Body of pancreas (tissue), 4 donors: ENCODE measurements at places on chromosomes 2 and 18. TPM values are rescaled to one million over a fixed set of nuclear protein-coding genes. Genes with fewer than 3 reads are reported as not detected.

ABCG5 gene
- total RNA-seq = not detected

PSMA8 gene
- not detected for total RNA-seq

ADAM23 gene
- total RNA-seq = 0.26 TPM

VAMP8 gene
- total RNA-seq = 39.6 TPM

DNA sequence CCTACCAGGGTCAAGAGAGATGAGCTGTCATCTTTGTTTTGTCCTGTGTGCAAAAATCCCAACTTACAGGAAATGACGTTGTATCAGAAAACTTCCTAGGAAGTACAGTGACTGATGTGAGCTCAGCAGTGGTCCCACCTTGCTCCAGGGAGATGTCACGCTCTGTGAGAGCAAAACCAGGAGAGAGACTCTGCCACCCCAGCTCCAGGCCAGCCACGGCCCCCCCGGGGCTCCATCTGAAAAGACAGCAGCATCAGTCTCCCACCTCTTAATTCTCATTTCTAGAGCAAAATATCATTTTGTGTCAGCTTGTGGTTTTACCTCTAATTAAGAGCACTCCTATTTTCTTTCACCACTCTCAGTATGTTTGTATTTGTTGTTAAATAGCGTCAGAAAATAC lies 57.5 kb downstream of the MYL12B start:
- no peak for DNase-seq

DNA sequence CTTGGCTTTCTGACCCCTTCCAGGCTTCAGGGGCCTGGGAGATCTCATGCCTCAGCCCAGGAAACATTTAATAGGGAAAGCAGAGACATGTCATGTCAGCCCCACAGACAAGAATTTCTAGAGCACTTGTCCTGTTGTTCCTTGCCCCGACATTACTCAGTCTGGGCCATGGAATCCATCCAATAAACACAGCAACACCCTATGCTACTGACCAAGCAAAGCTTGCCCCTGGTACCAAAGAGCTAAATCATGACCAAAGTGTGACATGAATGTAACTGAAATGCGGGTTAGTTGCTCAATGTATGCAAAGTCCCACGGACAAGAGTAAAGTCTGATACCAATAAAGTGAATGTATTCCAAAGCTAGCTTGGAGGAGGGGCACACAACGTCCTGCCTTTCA lies 35.1 kb downstream of the EHD3 start:
- no peak for DNase-seq

DNA sequence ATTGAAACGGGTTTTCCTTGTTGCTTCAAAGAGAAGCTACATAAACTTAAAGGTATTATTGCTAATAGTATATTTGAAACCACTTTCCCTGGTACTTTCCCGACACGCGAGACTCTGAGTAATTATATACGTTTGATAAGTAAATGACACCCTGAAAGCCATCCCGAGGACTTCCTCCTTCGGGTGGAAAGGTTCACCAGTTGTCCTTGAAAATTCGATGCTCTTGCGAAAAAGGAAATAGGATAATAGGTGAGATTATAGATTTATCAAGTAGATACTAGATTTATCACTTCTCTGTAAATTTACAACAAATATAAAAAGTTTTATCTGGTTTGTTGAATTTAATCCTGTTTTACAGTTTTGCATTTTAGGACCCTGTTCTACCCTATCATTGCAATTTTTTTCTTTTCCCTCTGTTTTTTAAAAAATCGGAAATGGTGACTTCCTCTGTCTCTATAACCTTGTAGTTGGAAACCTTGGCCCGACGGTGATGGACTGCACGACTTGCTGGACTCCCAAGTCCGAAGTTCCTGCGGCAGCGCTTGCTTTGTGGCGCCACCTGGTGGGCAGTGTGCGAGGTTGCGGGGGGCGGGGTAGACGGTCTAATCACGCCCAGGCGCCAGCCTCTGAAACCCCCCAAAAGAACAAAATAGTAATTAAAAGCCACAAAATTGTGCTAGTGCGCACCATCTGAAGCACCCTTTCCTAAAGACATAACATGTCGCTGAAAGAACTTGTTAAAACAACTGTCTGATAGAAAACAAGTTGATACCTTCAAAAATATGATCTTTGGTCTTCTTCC lies 972 bp upstream of the DLX2 start:
- DNase-seq = peak; percentile 80

DNA sequence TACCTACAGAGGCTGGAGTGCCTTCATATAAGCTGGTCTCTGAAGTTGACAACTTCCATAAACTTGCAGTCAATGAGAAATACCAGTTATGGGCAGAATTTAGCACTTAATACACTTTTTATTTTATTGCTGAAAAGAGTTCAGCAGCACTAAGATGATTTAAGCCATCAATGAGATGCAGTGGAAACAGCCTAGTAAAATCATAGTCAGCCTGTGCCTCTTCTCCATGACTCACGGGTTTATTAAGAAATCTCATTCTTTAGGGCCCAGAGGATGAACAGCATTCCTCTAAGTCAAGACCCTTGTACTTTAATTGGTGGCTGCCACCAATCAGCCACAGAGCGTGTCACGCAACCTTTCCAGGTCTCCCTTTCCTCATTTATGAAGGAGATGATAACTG lies 1357.9 kb upstream of the CELF4 start:
- DNase-seq = no peak

DNA sequence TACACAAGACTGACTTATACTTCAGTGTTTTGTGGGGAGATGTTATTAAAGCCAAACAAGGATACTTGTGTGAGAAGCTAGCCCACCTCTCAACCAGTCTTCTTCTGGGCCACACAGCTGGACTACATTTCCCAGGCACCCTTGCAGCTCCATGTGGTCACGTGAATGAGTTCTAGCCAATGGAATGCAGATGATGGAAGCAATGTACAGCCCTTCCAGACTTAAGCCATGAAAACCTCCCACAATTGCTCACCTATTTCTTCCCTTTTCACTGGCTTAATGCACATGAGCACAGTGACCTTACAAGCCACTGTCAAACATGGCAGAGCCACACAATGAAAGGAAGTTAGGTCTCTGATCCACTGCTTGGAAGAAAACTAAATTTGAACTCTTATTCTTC lies 20.4 kb upstream of the FEZ2 start:
- DNase-seq = no peak

- no peak for DNase-seq
Measured at GRCh38 chr2:102235491-102235890, 48.7 kb downstream of the IL1RL2 start.

- no peak for DNase-seq
Measured at GRCh38 chr2:198054299-198054698, 249.9 kb downstream of the PLCL1 start.

DNA sequence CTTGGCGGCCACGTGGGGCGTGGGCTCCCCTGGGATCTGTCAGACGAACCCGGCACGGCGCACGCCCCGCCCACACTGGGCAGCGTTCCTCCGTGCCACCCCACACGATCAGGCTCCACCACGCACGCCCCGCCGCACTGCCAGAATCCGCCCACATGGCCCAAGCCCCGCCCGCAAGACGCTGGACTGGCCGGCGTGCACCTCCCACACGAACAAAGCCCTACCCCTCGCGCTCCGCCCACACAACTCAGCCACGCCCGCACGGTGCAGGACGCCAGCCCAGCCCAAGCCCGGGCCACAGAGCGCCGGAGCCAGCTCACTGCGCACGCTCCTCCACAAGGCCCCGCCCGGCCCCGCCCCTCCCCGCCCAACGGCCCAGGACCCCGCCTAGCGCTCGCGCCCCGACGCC lies 555 bp downstream of the TMEM18 start:
- peak; percentile 99 for DNase-seq

DNA sequence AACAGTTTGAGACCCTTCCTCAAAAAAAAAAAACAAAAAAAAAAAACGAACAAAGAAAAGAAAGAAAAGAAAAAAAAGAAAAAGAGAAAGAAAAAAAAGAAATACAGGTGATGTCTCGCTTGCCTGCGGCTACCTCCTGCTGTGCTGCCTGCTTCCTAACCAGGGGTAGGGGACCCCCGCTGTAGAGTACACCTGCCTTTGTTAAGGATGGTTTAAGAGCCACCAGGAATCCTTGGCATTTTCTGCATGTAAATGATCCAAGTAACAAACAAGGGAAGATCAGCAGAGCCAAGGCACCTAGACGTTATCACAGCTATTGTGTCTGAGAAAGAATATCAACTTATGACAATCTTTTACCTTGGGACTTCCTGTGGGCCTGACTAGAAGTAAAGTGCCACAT lies 856.8 kb upstream of the GCFC2 start:
- no peak for DNase-seq

GRCh38 chr2:36128359-36128758 lies 227.2 kb upstream of the CRIM1 start:
- no peak for DNase-seq

DNA sequence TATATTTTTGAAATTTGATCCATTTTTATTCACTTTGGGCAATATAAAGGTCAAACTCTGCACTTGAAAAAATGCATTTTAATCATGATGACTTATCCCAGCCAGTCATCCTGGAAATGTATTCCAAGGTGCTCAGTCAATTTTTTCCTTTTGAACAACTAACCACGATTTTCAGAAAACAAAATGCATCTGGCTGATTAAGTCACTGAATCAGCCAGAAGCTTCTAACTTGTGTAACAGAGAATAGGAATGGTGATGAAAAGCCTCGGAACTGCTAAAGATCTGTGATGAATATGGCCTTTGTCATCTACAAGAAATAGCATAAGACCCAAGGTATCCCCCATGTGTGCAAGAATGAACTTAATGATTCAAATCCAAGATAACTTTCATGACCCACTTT lies 572.7 kb downstream of the EPHA4 start:
- no peak for DNase-seq

DNA sequence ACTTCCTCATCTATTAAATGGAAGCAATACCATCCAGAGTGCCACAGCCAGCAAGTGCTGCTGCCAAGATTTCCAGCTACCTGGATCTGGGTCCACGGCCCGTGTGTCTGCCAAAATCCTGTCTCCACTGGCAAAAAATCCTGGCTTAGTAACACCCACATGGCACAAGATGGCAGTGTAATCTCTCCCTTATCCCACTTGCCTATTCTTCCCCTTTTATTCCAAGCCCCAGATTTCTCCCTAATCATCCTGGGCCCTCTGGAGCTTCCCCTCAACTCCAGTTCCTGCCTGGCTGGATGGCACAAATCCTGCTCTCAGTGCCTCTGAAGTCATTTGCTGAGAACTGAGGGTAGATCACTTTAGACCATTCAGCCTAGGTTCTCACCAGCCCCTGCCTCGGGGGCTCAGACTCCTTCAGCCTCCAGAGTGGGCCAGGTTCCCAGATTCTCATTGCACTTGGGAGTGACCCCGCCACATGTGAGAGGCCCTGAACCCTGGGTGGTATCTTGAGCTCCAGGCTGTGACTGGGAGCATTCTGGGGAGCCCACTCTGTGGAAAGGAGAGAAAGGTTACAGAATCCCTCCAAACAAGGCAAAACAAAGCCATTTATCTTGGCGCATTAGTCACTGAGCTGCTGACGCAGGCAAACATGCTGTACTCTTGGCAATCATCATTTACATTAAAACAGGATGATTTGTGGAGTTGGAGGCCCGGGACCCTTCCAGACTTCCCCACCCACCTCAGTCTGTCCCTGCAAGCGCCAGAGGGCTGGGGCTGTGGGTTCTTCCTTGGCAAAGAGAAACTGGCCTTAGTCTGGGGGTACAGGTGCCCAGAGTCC lies 325.8 kb downstream of the DYSF start:
- DNase-seq = no peak

GRCh38 chr2:238865744-238866355 lies 18.0 kb downstream of the TWIST2 start:
- no peak for DNase-seq

- DNase-seq = no peak
Measured at GRCh38 chr2:127195140-127196074, 24.7 kb downstream of the CYP27C1 start.

DNA sequence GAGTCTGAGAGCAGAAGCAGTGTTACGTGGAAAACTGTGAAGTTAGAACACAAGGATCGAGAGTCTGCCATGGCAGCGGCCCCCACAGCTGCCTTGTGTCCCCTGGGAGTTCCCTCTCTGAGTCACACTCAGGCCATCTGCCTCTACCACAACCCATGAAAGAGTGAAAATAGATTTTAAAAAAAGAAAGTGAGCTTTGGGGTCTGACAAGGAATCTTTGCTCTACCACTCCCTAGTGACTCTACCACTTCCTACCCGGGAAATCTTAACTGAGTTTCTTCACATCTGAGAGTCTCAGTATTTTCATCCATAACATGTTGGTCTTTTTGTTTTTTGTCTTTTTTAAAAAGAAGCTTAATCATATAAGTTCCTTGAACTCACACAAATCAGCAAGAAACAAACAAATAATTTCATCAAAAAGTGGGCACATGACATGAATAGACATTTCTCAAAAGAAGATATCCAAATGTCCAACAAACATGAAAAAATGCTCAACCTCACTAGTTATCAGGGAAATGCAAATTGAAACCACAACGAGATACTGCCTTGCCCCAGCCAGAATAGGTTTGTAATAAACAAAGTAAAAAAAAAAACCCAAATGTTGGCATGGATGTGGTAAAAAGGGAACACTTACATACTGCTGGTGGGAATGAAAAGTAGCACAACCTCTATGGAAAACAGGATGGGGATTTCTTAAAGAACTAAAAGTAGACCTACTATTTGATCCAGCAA lies 2.4 kb upstream of the MSGN1 start:
- no peak for DNase-seq

- no peak for DNase-seq
Measured at GRCh38 chr18:59918320-59918755, 18.5 kb downstream of the PMAIP1 start.

DNA sequence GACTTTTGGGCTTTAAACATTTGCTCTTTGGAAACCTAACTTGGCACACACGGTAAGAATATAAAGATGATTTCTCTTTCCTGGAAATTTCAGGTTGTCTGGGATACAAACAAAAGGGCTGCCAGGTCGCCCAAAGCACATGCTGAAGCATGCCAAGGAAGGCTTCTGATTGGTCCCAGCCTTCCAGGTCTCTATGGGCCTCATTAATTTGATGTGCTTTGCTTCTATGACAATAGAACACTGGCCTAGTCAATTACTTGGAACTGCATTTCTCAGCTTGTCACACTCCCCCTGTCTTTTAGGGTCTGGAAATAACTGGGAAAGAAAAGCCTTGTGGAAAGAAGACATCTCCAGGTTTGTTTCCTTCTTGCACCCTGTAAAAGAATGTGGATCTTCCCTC lies 228.9 kb downstream of the ADCYAP1 start:
- no peak for DNase-seq

- DNase-seq = no peak
Measured at GRCh38 chr18:79353267-79353666, 42.5 kb upstream of the NFATC1 start.

DNA sequence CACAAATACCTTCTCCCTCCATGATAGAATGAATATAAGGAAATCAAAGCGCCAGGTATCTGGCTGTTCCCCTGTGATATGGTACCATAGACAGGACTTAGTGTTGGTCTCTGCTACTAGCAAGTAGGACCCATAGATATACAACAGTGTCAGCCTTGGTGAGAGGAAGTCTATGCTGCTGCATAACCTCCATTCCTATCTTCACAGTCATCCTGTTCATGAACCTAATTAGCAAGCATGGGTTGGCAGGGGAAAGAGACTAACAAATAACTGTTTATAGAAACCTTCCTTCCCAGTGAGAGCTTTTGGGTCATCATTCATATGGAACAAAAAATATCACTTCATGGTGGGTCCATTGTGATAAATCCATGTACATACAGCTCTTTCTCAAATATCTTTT lies 188.9 kb upstream of the FAM98A start:
- DNase-seq = no peak
